ENCODE measurements at places on chromosomes 1 and 21. TPM values are rescaled to one million over a fixed set of nuclear protein-coding genes. Genes with fewer than 3 reads are reported as not detected.

Gene HOOK1
- total RNA-seq, result not detected

Gene RSPH1
- total RNA-seq, result not detected

Gene DIO1
- total RNA-seq, result not detected

Gene KCNE2
- total RNA-seq, result not detected

Gene KPRP
- total RNA-seq, result not detected

Gene ACTA1
- not detected for total RNA-seq

Gene IL19
- 1.7 TPM for total RNA-seq

Gene TRIM67
- total RNA-seq, result not detected

Gene CD5L
- total RNA-seq, result not detected
